ENCODE measurements at places on chromosomes 7 and 10. TPM values are rescaled to one million over a fixed set of nuclear protein-coding genes. Genes with fewer than 3 reads are reported as not detected.

The FAM241B gene
- total RNA-seq: 5.2 TPM

The MPP7 gene
- total RNA-seq: 1.5 TPM

DNA sequence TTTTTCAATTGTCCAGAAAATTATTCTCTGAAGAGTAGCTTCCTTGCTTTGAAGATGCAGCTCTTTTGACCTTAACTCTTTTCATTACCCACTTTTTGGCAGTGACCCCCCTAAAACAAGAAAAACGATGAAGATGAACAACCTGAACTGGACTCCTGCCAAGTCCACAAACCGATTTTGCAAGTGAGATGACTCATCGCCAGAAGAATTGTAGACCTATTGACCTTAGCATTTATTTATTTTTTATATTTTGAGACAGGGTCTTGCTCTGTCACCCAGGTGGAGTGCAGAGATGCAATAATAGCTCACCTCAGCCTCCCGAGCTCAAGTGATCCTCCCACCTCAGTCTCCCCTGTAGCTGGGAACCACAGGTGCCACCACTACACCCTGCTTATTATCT, 859.2 kb downstream of the GATA3 start:
- no peak for DNase-seq

The ZNF398 gene
- 22.3 TPM for total RNA-seq

GRCh38 chr10:46018453-46019176, 11.8 kb downstream of the NCOA4 start:
- DNase-seq: no peak

The HTR7 gene
- not detected for total RNA-seq

GRCh38 chr10:132858121-132859081, 72.5 kb upstream of the NKX6-2 start:
- no peak for DNase-seq

- DNase-seq: no peak
These were observed 92.2 kb upstream of the ZPBP start for GRCh38 chr7:50185208-50185607.

DNA sequence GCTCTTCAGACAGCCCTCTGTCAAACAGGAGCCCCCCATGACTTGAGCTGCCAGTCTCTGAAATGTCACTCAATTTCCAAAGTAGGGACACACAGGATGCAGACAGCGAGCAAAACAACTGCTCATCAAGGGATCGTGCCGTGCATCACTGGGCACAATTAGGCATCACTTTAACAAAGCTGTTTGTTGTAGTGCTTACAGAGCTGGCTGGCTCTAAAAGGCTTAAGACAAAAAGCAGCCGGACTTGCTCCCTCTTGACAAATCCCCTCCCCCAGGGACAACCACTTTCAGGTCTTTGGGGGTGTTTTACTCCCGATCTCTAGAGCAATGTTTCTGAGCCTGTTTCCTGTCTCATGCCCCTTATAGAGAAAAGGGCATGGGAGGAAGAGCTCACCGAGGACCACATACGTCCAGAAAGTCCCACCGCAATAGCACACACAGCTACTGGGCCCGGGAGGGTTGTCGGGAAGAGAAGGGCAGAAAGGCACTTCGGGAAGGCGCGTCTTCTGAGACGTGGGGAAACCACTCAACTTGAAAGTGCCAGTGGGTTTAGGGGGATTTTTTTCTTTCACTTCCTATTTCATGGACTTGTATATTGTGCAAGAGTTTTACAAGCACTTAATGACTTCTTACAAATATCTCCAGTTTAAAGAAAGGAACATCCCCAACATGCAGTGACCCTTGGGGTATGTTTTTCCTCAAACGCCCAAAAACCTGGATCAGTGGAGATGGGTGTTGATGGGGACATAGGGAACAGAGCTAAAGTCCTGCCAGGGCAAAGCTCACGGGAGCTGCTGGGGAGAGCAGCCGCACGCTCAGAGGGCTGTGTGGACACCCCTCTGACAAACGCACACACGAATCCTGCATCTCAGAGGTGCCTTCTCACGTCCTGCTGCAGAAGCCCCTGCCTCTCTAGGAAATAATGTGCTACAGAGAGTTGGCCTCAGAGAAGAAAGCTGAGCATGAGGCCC, 27.1 kb downstream of the LRRC20 start:
- DNase-seq: peak; percentile 48

DNA sequence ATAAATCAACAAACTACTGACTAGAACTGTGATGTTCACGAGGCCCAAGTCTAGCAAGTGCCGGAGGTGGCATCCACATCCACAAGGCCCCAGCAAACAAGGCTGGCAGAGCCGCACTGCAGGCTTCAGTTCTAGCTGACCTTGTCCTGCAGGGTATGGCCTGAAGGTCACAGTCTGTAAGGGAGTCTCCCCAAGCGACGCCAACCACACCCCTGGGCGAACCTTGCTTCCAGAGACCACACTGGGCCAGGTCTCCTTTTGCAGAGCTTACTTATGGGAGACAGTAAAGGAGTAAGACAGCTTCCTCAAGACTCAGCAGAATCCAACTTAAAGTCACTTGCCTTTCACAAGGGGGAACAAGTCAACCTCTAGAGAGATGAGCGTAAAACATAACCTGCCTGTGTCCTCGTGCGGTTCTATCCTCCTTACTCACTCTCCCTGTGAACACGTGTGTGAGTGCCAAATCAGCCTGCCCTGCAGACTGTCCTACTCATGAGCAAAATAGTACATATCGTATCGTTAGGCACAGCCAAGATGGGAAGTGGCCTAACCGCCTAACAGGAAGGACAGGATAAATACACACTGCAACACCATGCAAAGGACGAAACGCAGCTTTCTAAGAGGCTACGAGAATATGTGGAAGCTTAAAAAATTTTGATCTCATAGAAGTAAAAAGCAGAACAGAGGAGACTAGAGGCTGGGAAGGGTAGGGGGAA, 22.7 kb downstream of the FAM53B start:
- DNase-seq: no peak

DNA sequence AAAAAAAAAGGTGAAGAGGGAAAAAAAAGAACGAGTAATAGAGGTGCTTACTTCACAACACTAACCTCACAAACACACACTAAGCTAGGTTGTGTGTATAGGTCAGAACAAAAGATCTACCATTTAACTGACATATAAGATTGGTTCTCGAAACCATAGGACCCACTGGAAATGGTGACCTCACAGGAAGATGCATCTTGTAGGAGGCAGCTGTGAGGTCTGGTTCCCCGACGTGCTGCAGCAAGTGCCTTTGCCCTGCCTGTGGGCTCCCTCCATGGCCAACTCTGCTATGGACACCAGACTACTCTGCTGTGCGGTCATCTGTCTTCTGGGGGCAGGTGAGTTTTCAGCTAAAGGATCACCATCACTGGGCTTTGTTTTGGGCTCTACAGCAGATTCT, 133.8 kb upstream of the PRSS1 start:
- no peak for DNase-seq

GRCh38 chr10:59934701-59935100, 28.3 kb upstream of the CCDC6 start:
- DNase-seq: no peak

The CNNM1 gene
- 0.73 TPM for total RNA-seq

DNA sequence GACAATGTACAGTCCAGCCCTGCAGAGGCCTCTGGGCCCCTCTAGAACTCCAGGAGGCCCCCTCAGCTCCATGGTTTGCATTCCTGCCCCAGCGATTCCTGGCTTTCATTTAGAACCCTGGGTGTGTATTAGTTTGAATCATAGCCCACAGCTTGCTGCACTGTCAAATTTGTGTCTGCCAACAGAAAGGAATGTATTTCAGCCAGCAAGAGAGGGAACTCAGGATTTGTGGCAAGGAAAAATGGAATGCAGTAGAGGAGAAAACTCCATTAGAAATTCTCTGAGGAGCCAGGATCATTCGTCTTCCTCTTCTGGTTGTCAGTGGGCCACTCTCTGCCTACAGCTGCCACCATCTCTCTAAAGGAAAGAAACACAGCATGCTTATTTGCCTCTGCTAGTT, 27.9 kb upstream of the WDR11 start:
- no peak for DNase-seq

DNA sequence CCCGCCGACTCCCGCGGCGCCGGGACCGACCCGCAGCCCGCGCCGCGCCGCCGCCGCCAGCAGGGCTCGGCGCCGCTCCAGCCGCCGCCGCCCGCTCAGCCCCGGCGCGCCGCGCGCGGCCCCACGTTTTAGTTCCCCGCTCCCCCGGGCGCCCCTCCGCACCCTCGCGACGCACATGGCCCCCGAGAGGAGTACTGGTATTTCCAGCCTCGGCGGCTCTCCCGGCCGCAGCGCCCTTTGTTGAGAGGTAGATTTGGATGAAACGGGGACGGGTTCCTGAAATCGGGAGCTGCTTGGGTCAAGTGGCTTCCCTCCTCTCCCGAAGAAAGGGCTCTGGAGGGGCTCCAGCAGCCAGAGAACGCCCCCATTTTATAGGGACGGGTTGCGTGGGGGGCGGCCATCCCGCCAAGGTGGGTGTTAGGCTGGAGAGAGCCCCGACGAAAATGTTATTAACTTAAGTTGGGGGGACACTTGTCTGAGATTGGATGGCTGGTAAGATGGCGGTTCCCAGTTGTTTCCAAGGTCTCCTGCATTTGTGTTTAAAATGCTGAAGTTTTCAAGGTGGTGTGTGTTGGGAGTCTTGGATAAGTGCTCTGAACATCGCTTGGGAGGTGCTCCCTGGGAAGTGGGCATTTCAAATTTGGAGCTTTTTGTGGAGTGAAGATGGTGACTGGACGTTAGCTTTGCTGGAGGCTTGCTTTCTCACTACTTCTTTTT, 1.2 kb downstream of the BMI1 start:
- DNase-seq: no peak

The FAM25A gene
- total RNA-seq: not detected

The COL17A1 gene
- total RNA-seq: not detected
